Dermis blood vessel endothelial cell (primary cell): ENCODE measurements at places on chromosomes 5 and 9. TPM values are rescaled to one million over a fixed set of nuclear protein-coding genes. Genes with fewer than 3 reads are reported as not detected.

The NIPAL4 gene
- total RNA-seq: not detected in 2 replicates

The TMEM232 gene
- 0.37 and 1.7 TPM in 2 replicates for total RNA-seq

The SEMA5A gene
- total RNA-seq: 0.14 and 0.17 TPM in 2 replicates

The ANKH gene
- 21.8 and 27.9 TPM in 2 replicates for total RNA-seq

The CENPK gene
- 14.3 and 26.6 TPM in 2 replicates for total RNA-seq

The N4BP3 gene
- total RNA-seq: 43.9 and 49.4 TPM in 2 replicates
